Upper lobe of left lung (tissue), 6 donors: ENCODE measurements at places on chromosomes 6 and 20. TPM values are rescaled to one million over a fixed set of nuclear protein-coding genes. Genes with fewer than 3 reads are reported as not detected.
A peak's percentile ranks its signal among the peaks of the same experiment; 100 is the strongest.

- no peak for DNase-seq
These were observed 240.4 kb downstream of the PHACTR1 start for GRCh38 chr6:12956991-12957320.

DNA sequence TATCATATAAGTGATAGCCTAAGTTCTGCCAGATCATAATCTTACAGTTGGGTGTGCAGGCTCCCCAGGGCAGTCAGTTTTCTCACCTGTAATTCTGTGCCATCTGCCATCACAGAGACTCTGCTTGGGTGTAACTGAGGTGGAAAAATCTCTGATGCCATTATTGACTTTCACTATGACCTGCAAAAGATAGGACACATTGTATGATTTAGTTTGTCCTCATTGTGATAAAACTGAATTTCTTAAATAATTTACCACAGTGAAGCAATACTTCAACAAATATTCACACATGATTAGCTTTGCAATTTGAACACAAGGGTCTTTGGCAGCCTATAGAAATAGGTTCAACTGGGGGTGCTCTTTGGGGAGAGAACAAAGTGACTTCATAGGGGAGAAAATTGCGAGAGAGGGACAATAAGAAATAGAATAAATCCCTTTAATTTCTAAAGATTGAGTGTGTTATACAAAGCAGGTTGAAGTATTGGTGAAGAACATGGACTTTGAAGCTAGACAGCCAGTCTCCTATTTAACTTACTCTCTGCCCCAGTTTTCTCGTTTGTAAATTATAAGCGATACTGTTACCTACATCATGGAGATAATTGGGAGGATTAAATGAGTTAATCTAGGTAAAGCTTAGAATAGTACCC lies 27.3 kb downstream of the FAM229B start:
- DNase-seq: no peak

- no peak for DNase-seq
These were observed 42.8 kb downstream of the SLC52A3 start for GRCh38 chr20:725491-725890.

- no peak for DNase-seq
These were observed 78.7 kb downstream of the SLC2A10 start for GRCh38 chr20:46787991-46788762.

DNA sequence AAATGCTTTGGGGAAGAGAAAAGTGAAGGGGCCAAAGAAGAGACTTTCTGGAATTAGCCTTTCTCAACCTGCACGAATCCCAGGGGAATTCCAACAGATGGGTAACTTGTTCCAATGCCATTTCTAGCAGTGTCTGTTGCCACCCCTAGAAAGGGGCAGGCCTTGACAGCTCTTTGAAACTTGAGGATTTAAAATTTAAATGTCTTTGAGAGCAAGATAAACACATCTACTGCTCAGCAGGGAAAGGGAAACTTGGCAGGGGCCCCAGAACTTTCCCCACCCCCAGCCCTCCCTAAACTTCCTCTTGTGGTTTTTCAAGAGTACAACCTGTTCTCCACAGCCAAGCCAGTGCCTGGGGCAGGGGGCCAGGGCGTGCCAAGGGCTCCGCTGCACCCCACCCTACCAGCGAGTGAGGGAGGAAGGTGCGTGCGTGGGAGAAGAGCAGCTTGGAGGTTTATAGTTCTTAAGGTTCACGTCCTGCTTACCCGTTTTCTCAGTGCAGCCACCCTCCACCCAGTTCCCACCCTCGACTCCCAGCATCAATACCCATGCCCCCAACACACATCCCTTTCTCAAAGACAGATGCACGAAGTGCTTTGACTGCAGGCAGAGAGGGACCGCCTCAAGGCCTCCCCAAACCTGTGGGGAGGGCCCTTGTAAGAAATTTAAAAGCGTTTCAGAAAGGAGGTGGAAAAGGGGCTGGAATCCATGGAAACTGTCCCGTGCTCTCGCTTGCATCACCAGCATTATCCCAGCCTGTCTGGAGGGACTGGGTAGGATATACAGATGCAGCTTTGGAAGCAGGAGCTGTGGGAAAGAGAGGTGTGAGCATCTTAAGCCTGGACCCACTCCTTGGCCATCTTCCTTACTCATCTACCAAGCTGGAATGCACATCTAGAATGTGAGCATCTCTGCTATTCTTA lies 4.5 kb upstream of the TAF8 start:
- peak; percentile 98 for DNase-seq

- DNase-seq: peak; percentile 87
These were observed 2.8 kb upstream of the UBE2V1 start for GRCh38 chr20:50115591-50116367.

DNA sequence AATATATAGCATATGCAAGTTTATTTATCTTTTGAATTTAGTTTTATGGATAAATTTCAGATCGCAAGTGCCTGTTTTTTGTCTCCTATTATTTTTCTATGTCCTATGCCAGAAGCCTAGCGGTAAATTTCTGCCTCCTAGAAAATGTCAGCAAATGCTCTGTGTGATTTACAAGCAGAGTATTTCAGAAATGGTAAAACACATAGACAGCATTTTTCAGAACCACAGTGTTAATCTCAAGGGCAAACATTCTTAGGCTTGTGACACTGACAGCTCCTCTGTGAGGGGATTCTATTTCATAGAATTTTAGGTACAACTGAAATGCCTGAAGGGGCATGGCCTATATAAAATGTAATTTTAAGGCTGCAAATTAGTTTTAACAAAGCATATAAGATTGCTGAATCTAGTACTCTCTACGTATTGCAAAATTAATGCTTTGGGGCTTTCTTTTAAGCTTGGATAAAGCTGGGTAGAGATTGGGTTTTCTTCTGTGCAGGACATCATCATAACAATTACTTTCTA lies 89.9 kb upstream of the PTCHD4 start:
- DNase-seq: no peak

DNA sequence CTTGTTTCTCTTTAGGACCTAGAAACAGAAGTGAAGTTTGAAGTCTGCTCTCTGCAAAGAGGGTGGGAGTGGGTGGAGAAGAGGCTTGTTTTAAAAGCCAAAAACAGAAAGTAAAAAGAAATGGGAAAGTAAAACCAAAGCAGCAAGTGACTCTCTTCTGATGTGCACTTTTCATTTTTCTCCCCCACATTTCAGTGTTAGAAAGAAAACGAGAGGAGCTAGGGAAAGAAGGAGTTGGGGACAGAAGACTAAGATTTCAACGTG lies 1.3 kb downstream of the C6orf141 start:
- DNase-seq: no peak

GRCh38 chr20:22931653-22932608 lies 103.2 kb upstream of the SSTR4 start:
- no peak for DNase-seq

DNA sequence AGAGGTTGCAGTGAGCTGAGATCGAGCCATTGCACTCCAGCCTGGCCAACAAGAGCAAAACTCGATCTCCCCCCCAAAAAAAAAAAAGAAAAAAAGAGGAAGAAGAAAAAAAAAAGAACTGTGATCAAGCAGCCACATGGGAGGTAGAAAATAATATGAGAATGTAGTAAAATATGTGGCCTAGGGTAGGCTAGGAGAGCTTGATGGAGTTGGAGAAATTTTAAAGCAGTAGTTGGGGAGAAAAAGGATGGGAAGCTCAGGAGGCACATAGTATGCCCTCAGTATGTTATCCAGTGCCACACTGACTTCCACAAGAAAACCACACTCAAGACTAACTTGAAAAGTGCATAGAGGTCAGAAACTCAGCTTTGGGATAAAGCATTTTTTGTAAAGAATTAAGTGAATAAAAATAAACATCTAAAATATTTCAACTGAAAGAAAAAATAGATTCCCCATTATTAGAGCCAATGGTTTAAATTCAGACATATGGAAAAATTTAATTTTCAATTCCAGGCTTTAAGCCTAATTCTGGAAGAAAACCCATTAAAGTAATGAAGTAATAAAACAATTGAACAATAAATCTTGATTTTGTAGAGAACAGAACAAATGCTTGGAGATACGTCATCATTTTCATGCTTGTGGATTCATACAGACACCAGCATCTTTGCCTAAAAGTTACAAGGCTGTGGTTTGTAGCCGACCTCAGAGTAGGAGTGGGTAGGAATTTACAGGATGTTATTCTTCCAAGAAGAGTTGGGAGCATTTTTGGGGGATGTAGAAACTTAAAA lies 34.7 kb downstream of the PLEKHG1 start:
- no peak for DNase-seq

TAAR1 gene
- not detected for total RNA-seq

EYS gene
- 0.24 TPM for total RNA-seq

MLN gene
- not detected for total RNA-seq

RAET1G gene
- total RNA-seq: 2.1 TPM

RAET1E gene
- 1.4 TPM for total RNA-seq

TPX2 gene
- 3.7 TPM for total RNA-seq

MYT1 gene
- total RNA-seq: not detected
